ENCODE measurements at places on chromosomes 2 and 18.

DNA sequence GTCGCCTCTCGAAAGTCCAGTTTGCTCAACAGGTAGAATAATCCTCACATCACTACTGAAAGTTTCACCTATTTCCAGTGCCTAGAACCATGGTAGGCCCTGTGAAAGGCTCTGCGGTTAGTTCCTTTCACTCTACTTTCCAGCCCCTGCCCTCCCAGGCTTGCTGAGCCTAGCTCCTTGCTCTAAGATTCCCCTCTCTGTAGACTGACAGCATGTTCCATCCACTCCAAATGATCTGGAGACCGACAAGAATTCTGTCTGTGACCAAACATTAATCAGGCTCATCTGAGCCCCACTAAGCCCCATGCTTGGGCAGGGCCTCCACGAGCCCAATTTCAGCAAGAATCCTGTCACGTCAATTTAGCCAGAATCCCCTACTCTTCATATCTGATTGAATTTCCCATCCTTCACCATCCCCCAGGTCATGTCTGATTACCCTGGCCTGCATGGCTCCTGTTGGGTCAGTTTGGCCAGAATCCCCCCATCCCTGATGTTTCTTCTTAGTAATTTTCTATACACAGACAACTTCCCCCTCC, 307.0 kb downstream of the ALK start:
- DNase-seq = no peak

DNA sequence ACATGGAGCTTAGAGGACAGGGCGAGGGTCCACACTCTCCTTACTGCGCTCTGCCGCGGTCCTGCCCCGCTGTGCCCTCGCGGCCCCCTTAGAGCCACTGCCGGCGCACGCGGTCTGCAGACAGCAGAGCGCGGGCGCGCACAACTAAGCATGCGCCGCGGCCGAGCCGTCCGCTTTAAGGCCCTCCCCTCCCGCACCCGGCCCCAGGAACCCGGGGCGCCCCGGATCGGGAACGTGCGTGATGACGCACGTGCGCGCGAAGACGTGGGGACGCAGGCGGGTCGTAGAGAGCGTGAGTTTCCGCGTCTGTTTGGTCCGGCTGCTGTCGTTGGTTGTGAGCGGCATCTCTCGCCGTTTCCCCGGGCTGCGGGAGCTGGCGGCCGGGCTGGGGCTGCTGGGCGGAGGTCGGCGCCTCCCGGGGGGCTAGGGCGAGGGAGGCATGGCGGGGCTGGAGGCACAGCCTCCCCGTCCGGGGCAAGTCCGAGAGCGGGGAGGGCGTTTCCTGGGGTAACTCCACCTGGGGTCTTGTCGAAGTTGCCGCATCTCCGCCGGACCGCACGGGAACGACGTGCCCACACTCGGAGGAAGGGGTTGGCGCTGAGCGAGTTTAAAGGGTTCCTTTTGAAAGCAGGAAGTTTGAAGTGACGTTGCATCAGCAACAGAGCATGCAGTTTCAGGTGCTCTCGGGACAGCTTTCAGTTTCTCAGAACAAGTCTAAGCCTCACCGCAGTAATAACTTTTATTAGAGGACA, at the start of gene RHBDD1:
Gene RHBDD1 (plus strand): TSS at position 259 of the 752 bp plus-strand sequence. CDS start 28,640 bp downstream, outside the sequence.
- DNase-seq = peak; percentile 99

GRCh38 chr2:117853873-117854272, 39.4 kb downstream of the DDX18 start:
- no peak for DNase-seq

DNA sequence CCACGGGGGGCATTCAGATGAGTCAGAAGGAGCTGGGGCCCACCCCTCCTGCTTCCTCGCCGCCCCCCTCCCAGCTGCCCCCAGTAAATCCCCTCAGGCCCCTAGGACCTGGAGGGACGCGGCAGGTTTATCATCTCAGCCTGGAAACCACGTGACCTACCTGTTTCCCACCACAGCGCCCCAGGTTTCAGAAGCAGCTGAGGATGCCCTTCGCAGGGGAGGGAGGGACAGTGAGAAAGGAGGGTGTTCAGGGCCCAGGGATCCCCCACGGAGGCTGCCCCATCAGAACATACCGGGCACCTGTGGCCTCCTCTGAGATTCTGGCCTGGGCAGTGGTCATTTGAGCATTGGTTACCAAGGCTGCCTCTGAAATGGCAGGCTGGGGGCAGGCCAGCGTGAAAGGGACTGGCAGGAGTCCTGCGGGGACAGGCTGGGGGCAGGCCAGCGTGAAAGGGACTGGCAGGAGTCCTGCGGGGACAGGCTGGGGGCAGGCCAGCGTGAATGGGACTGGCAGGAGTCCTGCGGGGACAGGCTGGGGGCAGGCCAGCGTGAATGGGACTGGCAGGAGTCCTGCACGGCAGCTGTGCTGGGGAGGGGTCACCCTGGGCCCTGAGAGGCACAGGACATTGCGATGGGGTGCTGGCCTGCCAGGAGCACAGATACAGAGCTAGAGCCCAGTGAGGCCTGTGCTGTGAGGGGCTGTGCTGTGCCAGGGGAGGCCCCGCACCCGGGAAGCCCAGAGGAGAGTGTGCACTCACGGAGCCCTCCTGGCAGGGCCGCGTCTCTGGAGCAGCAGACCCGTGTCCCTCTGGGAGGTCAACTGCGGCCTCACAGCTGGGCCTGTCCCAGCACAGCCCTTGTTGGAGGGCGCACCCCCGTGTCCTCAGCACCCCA, 1.6 kb downstream of the NEU4 start:
- DNase-seq = peak; percentile 14

DNA sequence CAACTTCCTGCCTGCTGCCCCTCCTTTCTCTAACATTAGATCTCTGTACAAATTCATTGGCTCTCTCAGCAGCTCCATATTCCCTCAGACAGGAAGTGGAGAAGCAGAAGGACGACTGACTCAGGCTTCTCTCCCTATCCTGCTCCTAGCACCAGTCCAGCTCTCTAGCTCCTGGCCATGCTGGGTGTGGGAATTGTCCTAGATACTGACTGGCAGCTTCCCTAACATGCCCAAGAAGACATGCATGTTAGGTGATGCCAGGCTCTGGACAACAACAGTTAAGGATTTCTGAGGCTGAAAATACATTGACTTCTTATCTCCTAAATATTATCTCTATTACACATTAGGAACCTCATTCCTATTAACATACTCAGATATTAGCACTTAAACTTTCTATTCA, 292.9 kb downstream of the IKZF2 start:
- peak; percentile 12 for DNase-seq

DNA sequence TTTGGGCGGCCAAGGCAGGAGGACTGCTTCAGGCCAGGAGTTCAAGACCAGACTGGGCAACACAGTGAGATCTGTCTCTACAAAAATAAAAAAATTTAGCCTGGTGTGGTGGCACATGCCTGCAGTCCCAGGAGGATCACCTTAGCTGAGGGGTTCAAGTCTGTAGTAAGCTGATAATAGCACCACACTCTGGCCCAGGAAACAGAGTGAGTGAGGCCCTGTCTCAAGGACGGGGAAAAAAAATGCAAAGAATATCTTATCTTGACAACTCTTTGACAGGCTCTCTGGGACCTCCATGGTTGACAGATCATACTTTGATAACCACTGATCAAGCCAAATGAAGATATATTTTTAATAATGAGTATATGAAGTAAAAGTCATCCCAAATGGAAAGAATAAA, 22.7 kb downstream of the USP34 start:
- DNase-seq = no peak
